MG63 (cell line): ENCODE measurements at places on chromosomes 4 and X. TPM values are rescaled to one million over a fixed set of nuclear protein-coding genes. Genes with fewer than 3 reads are reported as not detected.

DNA sequence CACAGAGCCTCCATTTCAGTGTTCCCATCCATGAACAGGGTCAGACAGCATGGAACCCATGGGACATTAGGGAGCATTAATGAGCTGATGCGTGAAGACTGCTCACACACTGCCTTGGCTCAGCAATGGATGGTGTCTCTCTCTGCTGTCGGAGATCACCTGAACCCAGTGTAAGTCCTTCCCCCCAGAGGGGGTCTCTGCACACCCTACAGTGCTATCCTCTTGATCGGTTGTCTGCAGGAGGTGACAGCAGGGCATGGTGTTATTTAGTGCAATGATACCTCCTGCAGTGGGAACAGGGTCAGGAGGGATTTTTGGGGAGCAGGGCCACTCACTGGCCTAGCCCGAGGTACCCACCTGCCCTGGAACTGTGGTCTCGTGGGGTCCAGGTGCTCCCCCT lies 25.6 kb downstream of the APELA start:
- DNase-seq: no peak

DNA sequence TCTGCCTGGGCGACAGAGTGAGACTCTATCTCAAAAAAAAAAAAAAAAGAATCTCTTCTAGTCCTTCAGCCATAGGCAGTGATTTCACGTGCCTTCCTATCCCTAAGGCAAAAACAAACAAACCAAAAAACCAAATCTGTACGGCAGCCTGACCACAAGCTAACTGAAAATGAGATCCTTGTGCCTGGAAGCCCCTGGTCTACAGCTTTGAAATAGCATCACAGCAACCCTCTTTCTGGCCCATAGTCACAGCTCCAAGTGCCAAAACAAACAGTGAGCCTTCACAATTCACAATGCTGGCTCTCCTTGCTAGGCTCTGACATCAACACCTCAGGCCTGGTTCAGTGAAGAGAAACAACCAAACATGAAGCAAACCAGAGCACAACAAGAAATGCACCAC lies 46.1 kb downstream of the TMEM150C start:
- DNase-seq: peak; percentile 87

DNA sequence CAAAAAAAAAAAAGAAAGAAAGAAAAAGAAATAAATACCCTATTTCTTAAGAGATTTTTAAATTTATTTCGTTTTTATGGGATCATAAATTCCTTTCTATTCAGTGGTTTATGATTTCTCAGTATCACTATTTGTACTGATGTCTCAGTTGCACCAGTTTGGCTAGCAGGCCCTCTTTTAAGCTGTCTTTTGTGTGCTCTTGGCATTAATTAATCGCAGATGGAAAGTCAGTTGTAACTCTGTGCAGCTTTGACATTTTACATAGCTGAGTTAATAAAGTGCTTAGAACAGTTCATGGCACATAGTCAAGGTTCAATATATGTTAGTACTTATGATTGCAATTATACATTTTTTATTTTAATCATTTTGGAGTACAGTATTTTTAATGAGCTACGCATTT lies 123.7 kb upstream of the NUDT6 start:
- DNase-seq: no peak

GRCh38 chrX:103363046-103363445 lies 6.7 kb downstream of the TCEAL9 start:
- no peak for DNase-seq

The FRMPD4 gene
- total RNA-seq: 0.66 and 1.4 TPM in 2 replicates

- DNase-seq: no peak
Observed at GRCh38 chr4:2069161-2069971, 10.2 kb downstream of the NAT8L start.

The MAOA gene
- 0.25 and 0.40 TPM in 2 replicates for total RNA-seq

The TDO2 gene
- total RNA-seq: not detected in 2 replicates

The WNK3 gene
- total RNA-seq: 0.07 TPM in 1 of 2 replicates, not detected in the other

GRCh38 chr4:544386-545105 lies 31.5 kb downstream of the TMEM271 start:
- no peak for DNase-seq

GRCh38 chrX:70030301-70030767 lies 19.4 kb downstream of the AWAT2 start:
- DNase-seq: no peak

The CTBP1 gene
- 114 and 178 TPM in 2 replicates for total RNA-seq

DNA sequence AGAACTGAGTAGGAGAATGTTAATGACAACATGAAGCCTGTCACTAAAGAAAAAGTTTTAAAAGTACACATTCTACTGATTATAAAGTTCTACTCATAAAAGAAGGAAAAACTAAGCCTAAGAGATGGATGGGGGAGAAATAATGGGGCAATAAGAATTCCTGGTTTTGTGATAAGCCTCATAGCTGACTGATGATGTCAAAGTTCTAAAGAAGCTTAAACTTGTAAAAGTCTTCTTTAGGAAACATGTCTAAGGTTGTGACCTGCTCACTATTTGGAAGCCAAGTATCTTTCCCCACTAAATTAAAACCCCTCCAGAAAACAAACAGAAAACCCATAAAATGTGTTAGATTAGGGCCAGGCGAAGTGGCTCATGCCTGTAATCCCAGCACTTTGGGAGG lies 232.9 kb upstream of the GIMD1 start:
- DNase-seq: no peak

DNA sequence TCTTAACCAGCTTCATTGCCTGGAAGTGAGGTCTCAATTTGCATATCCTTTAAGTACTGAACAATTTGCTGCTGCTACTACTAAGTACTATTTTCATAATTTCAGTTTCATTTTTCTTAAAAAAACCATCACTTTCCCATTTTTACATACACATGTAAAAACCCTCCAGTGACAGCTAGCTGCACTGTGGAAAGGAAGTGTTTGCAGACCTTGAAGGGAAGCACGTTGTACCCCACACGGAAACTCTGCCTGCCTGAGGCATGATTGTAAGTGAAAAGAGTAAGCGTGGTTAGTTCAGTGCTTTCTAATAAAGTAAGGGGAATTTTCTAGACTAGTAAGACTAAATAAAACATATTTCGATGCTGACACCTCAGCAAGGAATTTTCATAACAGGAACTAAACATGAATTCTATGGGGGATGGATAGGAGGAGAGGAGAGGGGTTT lies 103.6 kb downstream of the RAPGEF2 start:
- DNase-seq: no peak

DNA sequence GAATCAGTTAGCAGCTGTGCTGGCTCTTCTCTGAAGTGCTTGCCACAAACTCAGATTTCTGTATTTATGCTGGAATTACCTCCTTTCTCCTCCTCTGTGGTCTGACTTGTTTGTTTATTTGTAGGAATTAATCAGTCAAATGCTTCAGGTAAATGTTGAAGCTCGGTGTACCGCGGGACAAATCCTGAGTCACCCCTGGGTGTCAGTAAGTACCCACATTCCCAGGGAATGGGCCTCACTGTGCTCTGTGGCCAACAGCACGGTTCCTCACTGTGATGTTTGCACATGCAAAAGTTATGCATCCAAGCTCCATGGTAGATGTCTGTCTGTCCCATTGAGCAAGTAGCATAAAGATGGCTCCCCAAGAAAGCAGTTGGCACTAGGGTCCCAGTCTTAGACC lies 169.9 kb downstream of the DCLK2 start:
- DNase-seq: no peak

DNA sequence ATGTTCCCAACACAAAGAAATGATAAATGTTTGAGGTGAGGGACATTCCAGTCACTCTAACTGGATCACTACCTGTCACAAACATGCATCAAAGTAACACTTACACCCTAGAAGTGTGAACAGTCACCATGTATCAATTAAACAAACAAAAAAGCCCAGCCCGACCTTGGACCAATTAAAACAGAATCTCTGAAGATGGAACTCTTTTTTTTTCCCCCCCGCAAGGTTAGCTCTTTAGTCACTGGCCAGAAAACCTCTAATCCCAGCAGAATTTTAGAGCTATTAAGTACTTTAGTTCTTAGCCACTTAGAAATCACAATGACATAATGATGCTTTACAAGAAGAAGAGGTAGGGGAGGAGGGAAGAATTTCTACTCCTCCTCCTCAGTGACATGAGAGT lies 154.5 kb downstream of the PALLD start:
- DNase-seq: no peak

The CRLF2 gene
- total RNA-seq: 0.59 and 1.7 TPM in 2 replicates

DNA sequence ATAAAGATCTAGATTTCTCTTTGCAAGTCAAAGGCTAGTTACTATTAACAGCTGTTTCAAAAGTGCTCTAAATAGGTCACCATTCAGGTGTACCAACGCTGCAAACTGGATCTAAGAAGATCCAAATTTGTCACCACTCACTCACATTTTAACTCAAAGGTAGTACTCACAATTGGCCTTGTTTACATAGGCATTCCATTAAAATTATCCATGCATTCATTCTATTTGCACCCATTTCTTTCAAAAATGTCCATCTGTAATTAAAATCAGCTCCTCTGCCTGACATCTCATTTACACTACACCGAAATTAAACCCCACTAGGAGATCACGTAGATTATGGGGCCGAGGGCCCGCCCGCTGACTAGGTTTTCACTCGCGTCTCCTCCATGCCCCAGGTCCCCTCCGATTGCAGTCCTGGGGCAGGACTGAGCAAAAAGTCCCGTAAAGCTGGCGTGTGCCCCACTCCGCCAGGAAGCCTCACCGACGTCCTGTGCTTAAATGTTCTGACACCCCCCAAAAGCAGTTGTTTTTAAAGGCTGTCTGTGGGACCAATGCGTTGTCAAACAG lies 1.3 kb upstream of the ING2 start:
- DNase-seq: no peak

- no peak for DNase-seq
Observed at GRCh38 chr4:140637836-140638235, 69.1 kb upstream of the UCP1 start.

DNA sequence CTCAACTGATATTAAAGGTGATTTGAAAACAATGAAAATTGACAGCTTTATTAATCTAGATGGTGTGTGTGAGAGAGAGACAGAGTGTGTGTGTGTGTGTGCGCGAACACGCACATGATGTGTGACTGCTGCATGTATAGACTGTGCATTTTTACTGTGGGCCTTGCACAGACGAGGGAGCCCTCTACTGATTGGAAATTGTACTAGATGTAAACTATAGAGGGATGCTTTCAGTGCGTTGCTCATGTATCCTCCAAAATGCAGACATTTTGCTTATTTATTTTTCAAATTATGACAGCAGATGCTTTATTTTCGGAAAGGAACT lies 168.4 kb upstream of the GK2 start:
- DNase-seq: peak; percentile 2

- DNase-seq: no peak
Observed at GRCh38 chr4:75786526-75786925, 62.1 kb downstream of the USO1 start.

GRCh38 chr4:150743564-150744342 lies 161.8 kb downstream of the MAB21L2 start:
- no peak for DNase-seq

DNA sequence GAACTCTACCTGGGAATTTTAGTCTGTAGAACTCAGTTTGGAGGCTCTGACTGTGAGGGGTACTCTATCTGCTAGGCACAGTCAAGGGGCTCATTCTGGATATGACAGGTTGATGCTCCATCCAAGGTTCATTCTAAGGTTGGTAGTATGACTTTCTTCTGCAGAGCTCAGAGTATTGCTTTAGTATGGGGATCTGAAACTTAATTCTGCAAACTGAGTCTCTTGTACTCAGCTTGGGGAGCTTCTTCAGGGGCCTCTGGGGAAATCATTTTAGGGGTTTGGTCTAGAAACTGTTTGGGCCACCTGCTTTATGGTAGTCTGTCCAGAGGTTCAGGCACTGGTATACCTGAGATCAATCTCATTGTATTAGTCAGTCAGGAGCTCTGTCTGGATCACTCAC lies 9.7 kb upstream of the TSR2 start:
- no peak for DNase-seq

The PCDH19 gene
- not detected in 2 replicates for total RNA-seq

- peak; percentile 29 for DNase-seq
Observed at GRCh38 chr4:165922747-165923146, 49.7 kb downstream of the TLL1 start.

- DNase-seq: peak; percentile 82
Observed at GRCh38 chr4:87390891-87391575, at the start of gene HSD17B11. TSS of gene HSD17B11 (minus strand) at chr4:87391188. CDS start at chr4:87391070, 118 bp downstream.

The CABS1 gene
- total RNA-seq: not detected in 2 replicates

The SRPX gene
- total RNA-seq: 1.1 and 6.2 TPM in 2 replicates

DNA sequence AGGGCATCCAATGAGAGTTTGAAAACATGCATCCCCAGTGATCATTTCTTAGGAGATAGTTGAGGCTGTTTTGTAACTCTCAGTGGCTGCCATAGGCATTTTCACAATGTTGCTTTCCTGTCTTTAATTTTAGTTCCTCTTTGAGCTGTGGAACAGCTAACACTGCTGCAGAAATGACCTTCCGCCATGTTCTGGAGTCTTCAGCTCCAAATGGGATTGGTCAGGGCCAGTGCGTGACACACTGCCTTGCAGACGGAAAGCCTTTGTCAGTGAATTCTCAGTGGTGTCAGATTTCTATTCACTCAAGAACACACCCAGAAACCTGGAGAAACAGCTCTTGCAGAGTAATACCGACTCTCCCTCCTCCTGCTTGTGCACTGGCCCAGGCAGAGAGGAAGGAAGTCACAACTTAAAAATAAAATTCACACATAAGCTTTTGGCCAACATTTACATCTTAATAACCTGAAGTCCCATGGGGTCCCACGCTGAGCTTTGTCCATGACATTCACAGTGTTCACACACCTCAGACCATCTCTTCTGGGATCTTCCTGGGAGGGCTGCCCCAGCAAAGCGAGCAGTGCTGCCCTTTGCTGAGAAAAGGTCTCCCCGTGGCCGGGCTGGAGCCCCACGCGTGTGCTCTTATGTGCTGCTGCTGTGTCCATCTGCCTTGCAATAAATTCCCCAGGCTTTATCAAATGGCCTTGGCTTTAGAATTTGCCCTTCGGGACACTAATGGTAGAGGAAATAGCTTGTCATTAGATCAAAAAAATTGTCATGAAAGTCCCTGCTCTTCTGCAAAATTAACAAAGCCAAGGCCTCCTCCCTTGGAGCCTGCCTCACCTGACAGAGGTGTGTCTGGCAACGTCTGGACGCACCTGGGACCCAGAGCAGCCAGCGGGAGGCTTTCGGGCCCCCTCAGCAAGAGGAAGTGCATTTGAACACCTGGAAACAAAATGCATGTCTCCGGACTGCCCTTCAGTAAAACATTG lies 126.8 kb downstream of the IRF2 start:
- DNase-seq: no peak

The ATOH1 gene
- not detected in 2 replicates for total RNA-seq

GRCh38 chrX:11446336-11446735 lies 153.1 kb downstream of the AMELX start:
- peak; percentile 12 for DNase-seq

The ZDHHC15 gene
- not detected in 2 replicates for total RNA-seq

The ZNF182 gene
- 1.7 and 3.7 TPM in 2 replicates for total RNA-seq

GRCh38 chr4:169621731-169622492 lies 1.5 kb downstream of the CLCN3 start:
- DNase-seq: no peak

- no peak for DNase-seq
Observed at GRCh38 chr4:172657081-172657480, 511.5 kb upstream of the GALNT7 start.

DNA sequence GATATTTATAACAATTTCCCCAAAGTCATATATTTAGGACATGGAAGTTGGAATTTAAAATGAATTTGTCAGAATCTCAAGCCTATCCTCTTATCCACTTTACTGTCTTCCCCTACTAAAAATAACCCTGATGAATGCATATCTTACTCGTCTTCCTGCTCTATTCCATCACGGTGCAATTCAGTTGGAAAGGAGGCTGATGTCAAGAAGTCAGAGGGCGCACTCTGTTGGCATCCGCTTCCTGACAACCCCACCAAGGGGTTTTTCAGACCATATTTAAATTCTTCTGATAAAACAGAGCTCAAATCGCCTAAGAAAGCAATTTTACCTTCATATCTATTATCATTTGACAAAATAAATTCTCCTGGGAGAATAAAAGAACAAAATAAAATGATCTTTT lies 233.5 kb downstream of the ARHGAP24 start:
- no peak for DNase-seq

The GABRG1 gene
- not detected in 2 replicates for total RNA-seq

GRCh38 chrX:79096145-79096556 lies 48.3 kb upstream of the GPR174 start:
- DNase-seq: no peak
